Activated CD4-positive, alpha-beta T cell treated with anti-CD3 and anti-CD28 coated beads, Interleukin-2, amount 10 ng/mL, durations not matched to agents 7 days and 5 days (primary cell): ENCODE measurements at places on chromosomes 4 and X. TPM values are rescaled to one million over a fixed set of nuclear protein-coding genes. Genes with fewer than 3 reads are reported as not detected.
A peak's percentile ranks its signal among the peaks of the same experiment; 100 is the strongest.

GRCh38 chr4:109051054-109051453 lies 251.4 kb downstream of the COL25A1 start:
- H3K27ac ChIP-seq: no peak overlapping the region
- peaks cover 7% of the 10 kb centered on the region for H3K4me1 ChIP-seq
- no peak for DNase-seq
- no peak overlapping the region for H3K4me3 ChIP-seq
- peaks cover 4% of the 10 kb centered on the region for H3K27me3 ChIP-seq
- H3K36me3 ChIP-seq: no peaks in the 10 kb centered on the region

CRMP1 gene
- total RNA-seq: 0.15 TPM

DNA sequence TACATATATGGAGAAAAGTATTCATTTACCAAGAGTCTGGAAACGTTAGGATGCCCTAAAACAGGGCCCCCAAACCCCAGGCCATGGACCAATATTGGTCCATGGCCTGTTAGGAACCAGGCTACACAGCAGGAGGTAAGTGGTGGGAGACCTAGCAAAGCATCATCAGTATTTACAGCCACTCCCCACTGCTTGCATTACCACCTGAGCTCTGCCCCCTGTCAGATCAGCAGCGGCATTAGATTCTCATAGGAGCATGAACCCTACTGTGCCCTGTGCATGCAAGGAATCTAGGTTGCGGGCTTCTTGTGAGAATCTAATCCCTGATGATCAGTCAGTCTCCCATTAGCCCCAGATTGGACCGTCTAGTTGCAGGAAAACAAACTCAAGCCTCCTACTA lies 62.3 kb downstream of the USP38 start:
- no peaks in the 10 kb centered on the region for H3K36me3 ChIP-seq
- no peak overlapping the region for H3K4me3 ChIP-seq
- H3K27ac ChIP-seq: no peak overlapping the region

DNA sequence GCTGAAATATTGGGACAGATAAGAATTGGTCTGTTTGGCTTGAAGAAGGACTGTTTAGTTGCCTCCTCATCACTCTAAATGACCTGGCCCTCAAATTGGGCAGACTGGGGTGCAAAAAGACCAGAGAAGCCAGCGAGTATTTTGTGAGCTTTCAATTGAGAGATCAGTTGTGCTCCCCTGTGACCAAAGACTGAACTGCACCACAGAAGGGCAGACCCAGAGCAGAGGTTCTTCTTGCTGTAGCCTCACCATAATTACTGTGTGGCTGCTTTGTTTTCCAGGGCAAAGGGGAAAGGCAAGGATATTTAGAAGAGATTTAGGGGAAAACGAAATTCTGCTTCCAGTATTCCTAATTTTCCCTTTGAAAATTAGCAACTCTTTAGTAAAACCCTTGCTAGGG lies 104.0 kb upstream of the MBNL3 start:
- peak; percentile 6 for DNase-seq
- no peaks in the 10 kb centered on the region for H3K36me3 ChIP-seq
- no peak overlapping the region for H3K27ac ChIP-seq
- H3K4me3 ChIP-seq: no peak overlapping the region
- H3K4me1 ChIP-seq: no peaks in the 10 kb centered on the region

DNA sequence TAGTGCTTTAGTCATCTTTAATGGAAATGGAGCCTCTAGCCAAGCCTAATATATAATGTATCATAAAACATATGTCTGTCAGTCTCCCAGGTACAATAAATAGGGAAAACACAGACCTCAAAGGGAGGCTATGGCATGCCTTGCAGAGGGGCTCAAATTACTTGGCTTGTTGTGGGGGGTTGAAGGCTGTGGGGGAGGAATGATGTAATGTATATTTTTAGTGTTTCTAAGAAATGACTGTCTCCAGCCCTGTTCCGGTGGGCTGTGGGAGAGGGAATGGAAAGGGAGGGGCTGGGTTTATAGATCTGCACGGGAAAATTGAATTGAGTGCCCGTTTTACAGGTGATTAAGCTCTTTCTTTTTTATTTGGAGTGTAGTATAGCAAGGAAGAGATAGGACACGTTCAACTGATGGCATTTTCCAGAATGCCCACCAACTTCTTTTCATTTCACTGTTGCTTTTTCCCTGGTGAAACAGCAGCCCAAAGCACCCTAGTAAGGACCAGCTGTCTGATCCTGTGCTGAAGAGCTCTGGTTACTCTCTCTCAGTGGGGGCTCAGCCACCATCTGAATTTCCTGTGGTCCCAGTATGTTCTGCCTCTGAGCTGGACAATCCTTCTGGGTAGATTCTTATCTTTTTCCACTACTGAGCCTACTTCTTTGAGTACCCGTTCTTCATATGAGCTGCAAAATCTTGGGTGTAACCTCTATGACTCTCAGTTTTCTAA lies 220.7 kb upstream of the CASK start:
- peaks cover 3% of the 10 kb centered on the region for H3K4me1 ChIP-seq
- no peaks in the 10 kb centered on the region for H3K27me3 ChIP-seq
- no peak for DNase-seq
- no peak overlapping the region for H3K27ac ChIP-seq

NAP1L2 gene
- 2.5 TPM for total RNA-seq

DNA sequence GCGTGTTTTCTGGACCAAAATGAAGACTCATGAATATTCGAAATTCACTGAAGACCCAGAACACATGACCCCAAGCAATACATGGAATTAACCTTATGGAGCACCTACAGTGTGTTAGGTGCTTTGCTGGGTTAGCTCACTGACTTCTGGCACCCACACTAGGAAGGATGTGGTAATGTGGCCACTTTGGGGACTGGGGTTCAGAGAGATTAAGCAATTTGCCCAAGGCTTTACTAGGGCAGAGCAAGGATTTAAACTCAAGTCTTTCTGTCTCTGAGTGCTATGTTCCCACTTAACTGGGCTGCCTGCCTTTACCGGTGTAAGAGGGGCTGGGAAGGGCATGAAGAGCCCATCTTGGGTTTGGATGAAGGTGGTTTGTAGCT lies 162.0 kb upstream of the ATP6AP2 start:
- H3K27me3 ChIP-seq: peaks cover 2% of the 10 kb centered on the region
- no peak overlapping the region for H3K27ac ChIP-seq
- no peaks in the 10 kb centered on the region for H3K36me3 ChIP-seq
- H3K4me3 ChIP-seq: no peak overlapping the region

NDUFB11 gene
- total RNA-seq: 111 TPM

GBA3 gene
- not detected for total RNA-seq

DNA sequence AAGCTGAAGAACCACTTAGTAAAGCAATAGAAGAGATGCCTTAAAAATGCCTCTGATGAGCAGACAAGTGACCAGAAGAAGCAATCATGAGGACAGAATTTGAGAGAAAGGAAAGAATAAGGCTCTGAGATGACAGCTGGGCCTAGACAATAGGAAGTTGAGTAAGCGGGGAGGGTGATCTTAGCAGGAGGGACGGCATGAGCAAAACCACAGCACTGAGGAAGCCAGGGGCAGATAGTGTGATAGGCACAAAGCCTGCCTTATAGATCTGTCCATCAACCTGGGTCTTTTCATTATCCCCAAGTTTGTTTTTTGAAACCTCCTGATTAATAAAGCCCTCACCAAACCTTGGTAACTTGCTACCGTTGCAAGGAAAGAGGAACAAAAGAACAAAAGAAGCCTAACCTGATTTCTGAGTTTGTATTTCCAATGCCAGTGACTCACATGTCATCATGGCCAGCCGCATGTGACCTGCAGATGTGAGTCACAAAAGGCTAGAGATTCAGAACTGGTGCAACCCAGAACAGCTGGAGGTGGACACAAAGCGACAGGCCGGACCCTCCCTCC lies 55.7 kb upstream of the PPARGC1A start:
- no peak overlapping the region for H3K4me3 ChIP-seq
- H3K36me3 ChIP-seq: no peaks in the 10 kb centered on the region

TDO2 gene
- not detected for total RNA-seq

- H3K4me1 ChIP-seq: peaks cover 20% of the 10 kb centered on the region
- no peak for DNase-seq
- H3K27ac ChIP-seq: no peak overlapping the region
- peaks cover 25% of the 10 kb centered on the region for H3K36me3 ChIP-seq
- H3K27me3 ChIP-seq: no peaks in the 10 kb centered on the region
Observed at GRCh38 chrX:24005028-24005427, 22.0 kb downstream of the KLHL15 start.

- no peak overlapping the region for H3K27ac ChIP-seq
- no peaks in the 10 kb centered on the region for H3K27me3 ChIP-seq
- no peak overlapping the region for H3K4me3 ChIP-seq
- peaks cover 50% of the 10 kb centered on the region for H3K4me1 ChIP-seq
- DNase-seq: no peak
Observed at GRCh38 chrX:24153796-24154189, 4.3 kb downstream of the ZFX start.

GRCh38 chr4:105198541-105198940 lies 51.9 kb downstream of the TET2 start:
- H3K27me3 ChIP-seq: no peaks in the 10 kb centered on the region
- DNase-seq: no peak
- H3K36me3 ChIP-seq: peaks cover 38% of the 10 kb centered on the region

FMR1NB gene
- not detected for total RNA-seq

GRCh38 chr4:93879919-93880318 lies 51.4 kb downstream of the ATOH1 start:
- no peak overlapping the region for H3K4me3 ChIP-seq
- H3K36me3 ChIP-seq: no peaks in the 10 kb centered on the region
- no peaks in the 10 kb centered on the region for H3K27me3 ChIP-seq
- no peaks in the 10 kb centered on the region for H3K4me1 ChIP-seq
- no peak overlapping the region for H3K27ac ChIP-seq
